ENCODE measurements at places on chromosomes 4 and X.

- DNase-seq: no peak
These were observed 93.5 kb downstream of the TNIP2 start for GRCh38 chr4:2662598-2662997.

- DNase-seq: no peak
These were observed 146.7 kb upstream of the CXXC4 start for GRCh38 chr4:104641418-104641817.

DNA sequence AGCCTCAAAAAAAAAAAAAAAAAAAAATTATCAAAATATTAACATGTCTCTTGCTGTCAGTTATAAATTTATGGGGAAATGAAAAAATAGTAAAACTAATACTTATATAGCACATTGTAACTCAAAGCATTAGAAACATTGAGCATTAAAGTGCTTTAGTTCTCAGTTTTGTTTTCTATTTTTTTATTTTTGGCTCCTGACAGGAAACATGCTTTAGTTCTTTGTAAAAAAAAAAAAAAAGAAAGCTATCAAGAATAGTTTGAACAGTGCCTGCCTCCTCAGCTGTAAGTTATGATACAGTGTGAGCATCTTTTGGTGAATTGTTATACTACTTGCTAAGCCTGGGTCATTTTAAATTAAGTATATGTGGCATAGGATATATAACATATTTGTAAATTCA is 5.1 kb upstream of the CENPC start:
- DNase-seq: no peak

DNA sequence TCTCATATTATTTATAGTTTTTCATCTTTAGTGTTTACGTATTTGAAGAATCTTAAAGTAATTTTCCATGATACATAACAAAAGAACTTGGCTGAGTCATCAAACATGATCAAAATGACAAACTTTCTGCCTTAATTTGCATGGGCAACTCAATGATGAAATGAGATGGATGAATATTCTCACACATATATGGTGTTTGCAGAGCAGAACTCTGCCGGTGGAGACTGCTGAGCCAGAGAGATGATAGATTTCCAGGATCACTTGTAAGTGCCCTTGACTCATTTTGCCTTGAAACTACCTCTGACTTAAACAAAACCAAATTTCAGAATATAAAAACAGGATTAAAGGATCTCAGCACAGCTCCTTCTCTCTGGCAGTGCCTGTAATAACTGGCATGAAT is 38.2 kb downstream of the TRPC3 start:
- no peak for DNase-seq

DNA sequence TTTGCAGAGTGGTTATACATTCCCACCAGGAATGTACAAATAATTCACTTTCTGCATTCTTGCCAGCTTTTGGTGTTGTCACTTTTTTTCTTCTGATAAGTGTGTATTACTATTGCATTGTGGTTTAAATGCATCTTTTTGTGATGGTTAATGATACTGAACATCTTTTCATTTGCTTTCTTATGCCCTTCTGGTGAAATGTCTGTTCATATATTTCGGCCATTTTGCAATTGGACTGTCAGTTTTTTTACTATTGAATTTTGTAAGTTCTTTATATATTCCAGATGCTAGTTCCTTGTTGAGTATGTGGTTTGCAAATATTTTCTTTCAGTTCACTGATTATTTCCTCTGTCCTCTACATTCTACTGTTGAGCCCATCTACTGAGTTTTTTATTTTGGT is 19.4 kb upstream of the BMP2K start:
- DNase-seq: no peak

GRCh38 chr4:41185614-41186592 is 28.4 kb downstream of the APBB2 start:
- DNase-seq: no peak

- no peak for DNase-seq
These were observed 9.1 kb downstream of the CXCR3 start for GRCh38 chrX:71609095-71609750.
